ENCODE measurements at places on chromosomes 13 and 19. TPM values are rescaled to one million over a fixed set of nuclear protein-coding genes. Genes with fewer than 3 reads are reported as not detected.

ZNF836 gene
- total RNA-seq: 7.1 TPM

PCDH9 gene
- total RNA-seq: 9.9 TPM

ACER1 gene
- total RNA-seq: not detected

TUBA3C gene
- not detected for total RNA-seq

LYL1 gene
- total RNA-seq: 3.9 TPM

TUBB4A gene
- total RNA-seq: not detected

BEST2 gene
- not detected for total RNA-seq

HSPBP1 gene
- total RNA-seq: 31.9 TPM

ZNF837 gene
- 2.9 TPM for total RNA-seq

S1PR4 gene
- not detected for total RNA-seq

MCEMP1 gene
- total RNA-seq: not detected

SLAIN1 gene
- not detected for total RNA-seq

ZNF564 gene
- 6.4 TPM for total RNA-seq

CALR3 gene
- not detected for total RNA-seq

PBX4 gene
- 0.64 TPM for total RNA-seq

GRK1 gene
- not detected for total RNA-seq

LIG4 gene
- 9.7 TPM for total RNA-seq

TGFBR3L gene
- 0.86 TPM for total RNA-seq

CPAMD8 gene
- total RNA-seq: 0.64 TPM

LGALS4 gene
- total RNA-seq: not detected

KCNN4 gene
- not detected for total RNA-seq

All from fibroblast of villous mesenchyme (primary cell).